ENCODE measurements at places on chromosomes 4 and X.

GRCh38 chr4:38946919-38947318 lies 79.3 kb downstream of the FAM114A1 start:
- no peak for DNase-seq

DNA sequence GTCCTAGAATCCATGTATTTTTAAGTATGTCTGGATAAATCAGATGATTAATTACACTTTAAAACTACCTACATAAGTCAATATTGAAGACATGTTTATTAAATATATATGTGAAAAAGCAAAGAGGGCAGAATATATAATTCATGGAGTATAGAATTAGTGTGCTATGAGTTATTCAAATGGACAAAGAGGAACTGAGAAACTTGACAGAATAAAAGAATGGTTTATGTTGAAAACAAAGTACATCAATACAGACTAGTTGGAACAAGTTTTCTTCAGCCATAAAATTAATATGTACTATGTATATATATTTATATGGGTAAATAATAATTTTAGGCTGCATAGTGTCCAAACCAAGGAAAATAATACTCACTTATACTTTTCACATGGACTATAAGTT lies 173.5 kb downstream of the NPFFR2 start:
- DNase-seq, result no peak

- DNase-seq, result no peak
Observed at GRCh38 chrX:129700536-129700935, 38.2 kb upstream of the XPNPEP2 start.

DNA sequence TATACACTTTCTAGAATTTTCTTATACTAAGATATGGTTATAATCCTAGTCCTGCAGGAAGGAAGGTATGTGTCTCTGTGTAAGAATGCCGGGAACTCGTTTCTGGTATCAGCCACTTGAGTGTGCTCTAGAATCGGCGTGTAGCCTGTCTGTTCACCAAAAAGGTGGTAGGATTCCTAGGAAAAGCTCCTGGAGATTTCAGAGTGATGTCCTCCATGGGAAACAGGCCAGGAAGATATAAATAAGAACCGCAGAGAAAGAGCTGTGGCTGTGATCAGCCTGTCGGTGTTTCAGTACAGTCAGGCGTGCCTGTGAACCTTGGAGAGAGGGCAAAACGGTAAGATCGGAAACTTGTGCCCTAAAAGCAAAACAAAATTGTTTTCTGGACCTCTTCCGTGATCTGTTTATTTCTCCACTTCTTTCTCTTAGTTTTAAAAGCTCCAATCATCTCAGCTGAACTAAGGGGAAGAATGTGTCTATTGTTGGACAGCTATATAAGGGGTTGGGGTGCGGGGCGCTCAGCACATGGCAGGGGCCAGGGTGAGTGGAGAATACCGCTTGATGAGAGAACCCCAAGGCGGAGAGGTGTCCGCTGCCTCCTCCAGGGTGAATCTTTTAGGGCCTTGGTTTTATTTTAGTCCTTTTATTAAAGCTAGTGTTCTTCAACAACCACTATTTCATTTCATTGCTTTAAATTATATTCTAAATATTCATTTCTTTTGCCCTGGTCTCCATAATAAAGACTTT lies 303.8 kb upstream of the TENM3 start:
- no peak for DNase-seq

DNA sequence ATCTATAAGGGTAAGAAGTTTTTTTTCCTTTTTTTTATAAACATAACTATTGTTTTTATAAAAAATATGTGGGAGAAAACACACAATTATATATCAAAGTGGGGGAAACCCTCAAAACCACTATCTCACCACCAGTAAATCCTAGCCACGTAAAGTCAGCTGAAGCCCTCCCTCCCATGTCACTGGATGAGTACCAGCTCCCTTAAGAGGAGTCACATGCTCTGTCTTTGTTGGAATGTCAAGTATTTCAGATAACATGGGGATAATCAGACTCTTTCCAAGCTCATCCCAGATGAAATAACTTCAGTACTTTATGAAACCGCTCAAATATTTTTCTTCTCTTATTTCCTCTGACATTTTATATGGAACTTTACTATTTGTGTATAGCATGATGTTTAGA lies 2.4 kb downstream of the MYOZ2 start:
- no peak for DNase-seq

DNA sequence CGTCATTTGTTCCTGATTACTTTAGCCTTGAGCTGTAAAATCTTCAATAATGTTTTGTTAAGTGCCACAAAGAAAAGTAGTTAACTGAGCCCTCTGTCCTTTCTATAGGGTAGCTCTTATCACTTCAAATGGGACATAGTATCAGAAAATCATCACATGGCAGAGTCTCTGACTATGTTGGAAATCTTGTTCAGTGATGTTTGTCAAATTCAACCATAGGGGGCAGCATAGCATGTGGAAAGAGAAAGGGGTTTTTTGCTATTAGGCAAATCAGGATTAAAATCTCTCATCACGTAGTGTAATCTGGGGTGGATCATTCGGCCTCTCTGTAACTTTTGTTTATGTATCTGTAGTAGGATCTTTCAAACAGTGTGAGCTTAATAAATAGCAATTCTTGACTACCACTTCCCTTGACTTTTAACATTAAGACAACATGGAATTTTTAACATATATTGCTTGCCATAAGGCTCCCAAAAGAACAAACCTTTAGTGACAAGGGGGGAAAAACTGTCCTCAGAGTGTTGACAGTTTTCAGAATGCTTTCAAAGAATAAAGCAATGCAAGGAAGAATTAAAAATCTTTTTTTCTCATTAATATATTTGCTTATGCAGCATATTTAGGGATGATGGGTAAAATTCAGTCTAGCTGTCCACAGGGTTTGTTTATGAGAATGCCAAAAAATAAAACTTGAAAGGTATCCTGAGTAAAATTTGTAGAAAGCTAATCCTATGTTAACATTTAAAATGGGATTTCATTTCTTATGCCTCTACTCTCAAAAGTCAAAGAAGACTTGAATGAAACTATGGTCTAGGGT lies 127.2 kb downstream of the FBXW7 start:
- no peak for DNase-seq

GRCh38 chrX:119636419-119636818 lies 30.2 kb upstream of the NKRF start:
- no peak for DNase-seq

DNA sequence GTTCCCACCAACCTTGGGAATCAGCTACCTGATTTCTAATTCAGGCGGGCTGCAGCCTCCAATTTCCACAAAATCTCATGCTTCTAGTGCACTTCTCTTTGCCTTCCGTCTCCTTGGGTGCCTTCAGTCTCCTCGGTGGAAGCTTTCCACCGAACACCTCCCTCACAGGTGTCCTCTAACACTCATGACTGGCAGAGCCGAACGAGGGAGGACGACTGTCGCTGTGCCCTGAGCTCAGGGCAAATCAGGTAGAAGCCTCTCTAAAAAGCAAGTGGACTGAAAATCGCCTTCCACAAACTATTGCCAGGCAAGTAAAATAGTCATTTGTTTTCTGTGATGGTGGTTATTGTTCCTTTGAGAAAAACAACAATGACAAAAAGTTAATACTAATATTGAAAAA lies 176.1 kb upstream of the PPARGC1A start:
- no peak for DNase-seq

GRCh38 chrX:50168241-50168687 lies 32.5 kb downstream of the AKAP4 start:
- DNase-seq, result no peak

DNA sequence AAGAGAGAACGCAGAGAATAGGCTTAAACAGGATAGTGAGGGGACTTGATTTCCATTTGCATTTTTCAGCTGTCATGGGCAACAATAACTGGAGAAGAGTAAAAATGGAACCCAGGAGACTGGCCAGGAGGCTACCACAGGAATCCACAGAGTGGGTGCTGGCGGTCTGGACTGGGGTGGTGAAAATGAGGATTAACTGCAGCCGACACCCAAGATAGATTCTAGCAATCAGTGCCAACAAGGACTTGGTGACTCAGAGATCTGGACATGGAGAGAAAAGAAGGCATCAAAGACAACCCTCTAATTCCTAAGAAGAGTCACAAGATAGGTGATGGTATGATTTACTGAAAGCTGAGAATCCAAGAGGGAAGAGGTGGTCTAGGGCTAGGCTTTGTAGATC lies 102.8 kb downstream of the ATP8A1 start:
- DNase-seq, result no peak

GRCh38 chr4:36081185-36081584 lies 163.1 kb downstream of the ARAP2 start:
- no peak for DNase-seq

DNA sequence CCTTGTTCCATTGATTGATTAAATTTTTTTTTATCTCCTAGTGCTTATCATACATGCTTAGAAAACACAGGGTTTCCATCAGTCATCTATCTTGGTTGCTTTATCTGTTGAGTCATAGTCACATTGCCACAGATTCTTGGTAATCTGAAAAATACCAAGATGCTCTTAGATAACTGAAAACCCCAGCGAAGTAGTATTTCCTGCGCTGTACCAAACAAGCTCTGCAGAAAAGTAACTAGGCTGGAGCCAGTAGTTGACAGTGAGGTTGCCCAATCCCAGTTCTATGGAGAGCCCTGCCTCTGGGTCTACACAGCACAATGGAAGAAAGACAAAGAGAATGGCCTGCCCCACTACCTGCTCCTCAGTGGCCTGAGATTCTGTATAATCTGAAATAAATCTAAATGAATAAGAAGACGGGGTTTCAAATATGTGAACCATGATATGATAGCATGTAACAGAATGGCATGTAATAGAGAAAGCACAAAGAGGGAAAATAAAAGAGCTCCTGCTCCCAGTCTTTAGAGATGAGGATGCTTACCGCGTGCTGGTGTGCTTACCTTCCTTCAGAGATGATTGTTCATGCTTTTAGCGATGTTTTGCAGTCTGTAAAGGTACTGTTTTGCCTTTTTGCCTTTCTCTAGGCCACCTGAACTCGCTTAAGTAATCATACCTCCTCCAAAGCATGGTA lies 55.3 kb upstream of the RAPGEF2 start:
- no peak for DNase-seq

GRCh38 chrX:15877380-15877779 lies 22.8 kb upstream of the AP1S2 start:
- DNase-seq, result no peak

DNA sequence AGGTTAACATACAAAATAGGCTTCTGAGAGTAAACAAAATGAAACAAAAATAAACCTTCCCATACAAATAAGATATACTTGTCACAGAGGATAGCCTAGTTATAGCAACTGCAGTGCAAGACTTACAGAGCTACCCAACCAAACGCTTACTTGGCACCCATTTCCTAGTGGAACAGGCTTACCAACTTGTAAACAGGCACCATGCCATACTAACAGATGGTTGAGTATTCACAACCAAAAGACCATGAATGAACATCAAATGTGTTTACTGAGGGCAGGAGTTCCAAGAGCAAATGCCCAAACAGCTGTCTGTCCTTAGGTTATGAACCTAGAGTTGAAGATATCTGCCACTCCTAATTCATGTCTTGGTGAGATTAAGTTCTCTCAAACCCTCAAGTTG lies 2629.2 kb downstream of the PCDH7 start:
- no peak for DNase-seq
